ENCODE measurements at places on chromosomes 16 and 17.

- DNase-seq: peak; percentile 64
Observed at GRCh38 chr16:397135-397661, at the start of gene NME4. Gene NME4, plus strand, starts transcription at chr16:397199. Its CDS starts 24 bp downstream, at chr16:397223.

DNA sequence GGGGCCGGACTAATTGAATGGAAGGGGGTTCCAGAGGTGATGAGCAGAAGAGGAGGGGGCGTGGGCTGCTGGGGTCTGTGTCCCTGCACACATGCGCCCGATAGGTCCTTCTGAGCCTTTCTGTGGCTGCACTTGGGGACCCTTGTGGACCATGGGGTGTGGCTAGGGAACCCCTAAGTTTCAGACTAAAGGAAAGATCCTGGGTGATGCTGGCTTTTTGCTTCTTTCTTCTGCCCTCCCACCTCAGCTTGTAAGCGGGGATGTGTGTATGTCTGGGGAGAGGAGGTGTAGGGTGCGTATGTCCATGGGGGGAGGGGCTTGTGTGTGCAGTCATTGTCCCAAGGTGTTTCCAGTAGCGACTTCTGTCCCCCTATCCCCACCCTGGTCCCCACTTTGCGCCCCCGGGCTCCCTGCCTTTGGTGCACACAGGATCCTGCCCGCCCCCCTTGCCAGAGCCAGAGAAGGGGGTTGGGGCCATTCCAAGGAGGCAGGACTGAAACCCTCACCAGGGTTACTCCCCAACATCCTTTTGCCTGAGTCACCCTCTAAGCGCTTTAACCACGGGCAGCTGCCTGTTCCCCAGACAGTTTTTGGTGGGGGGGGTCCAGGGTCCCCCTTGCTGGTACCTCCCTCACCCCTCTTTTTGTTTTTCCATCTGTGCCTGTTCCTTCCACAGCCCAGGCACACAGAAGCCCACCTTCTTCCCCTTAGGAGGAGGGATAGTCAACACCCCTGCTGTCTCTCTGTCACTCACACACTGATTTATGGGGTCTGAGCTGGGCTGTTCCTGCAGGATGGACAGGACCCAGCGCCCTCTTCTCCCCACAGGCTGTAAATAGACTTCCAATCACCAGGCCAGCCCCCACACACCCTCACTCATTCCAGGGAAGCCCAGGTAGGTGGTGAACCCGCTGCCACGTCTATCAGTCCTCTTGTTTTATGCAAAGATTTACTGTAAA is 83.2 kb downstream of the ARHGAP23 start:
- no peak for DNase-seq

DNA sequence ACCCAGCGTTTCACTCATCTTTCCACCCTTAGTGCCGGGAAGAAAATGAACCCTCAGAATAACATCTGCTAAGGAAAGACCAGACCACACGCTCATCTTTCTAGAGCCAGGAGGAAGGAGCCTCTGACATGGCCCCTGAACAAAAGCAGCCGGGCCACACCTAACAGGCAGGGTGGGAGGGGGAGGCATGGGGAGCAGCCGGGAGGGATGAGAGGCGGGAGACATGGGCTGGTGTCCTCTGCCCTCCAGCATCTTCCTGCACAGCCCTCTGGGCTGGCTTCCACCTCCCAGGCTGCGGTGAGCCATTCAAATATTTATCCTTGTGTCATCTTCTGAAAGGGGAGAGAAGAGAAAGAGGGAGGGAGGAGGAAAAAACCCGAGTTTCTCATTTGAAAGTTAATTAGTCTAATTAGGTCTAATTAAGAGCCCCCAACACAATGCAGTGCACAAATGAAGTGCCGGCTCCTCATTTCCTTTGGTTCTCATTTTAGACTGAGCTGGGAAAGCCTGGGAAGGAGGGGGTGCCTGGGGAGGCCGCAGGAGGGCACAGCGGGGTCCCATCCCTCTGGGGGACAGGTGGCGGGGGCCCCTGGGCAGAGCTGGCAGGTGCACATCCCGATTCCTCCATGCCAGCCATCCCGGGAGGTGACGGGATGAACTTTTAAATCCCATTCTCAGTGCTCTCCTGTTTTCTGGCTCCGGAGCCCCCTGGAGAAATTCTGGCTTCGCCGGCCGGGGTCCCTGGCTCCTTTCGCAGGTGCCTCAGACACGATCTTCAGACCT is 90.5 kb downstream of the ENGASE start:
- no peak for DNase-seq

DNA sequence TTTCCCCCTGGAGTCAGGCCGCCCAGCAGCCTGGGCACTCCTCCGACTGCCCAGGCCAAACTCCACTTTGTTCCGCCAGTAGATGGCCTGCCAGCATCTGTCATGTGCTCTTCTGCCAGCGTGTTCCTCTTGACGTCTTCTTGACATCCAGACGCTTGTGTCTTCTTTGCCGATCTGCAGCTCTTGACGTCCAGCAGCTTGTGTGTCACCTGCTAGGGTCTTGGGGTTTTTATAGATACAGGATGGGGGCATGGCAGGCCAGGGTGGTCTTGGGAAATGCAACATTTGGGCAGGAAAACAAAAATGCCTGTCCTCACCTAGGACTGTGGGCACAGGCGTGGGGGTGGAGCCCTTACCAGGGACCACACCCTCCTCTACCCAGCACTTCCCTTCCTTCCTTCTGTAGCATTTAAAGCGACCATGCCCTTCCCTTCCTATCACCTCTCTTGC is 88.7 kb downstream of the BMERB1 start:
- DNase-seq: no peak

DNA sequence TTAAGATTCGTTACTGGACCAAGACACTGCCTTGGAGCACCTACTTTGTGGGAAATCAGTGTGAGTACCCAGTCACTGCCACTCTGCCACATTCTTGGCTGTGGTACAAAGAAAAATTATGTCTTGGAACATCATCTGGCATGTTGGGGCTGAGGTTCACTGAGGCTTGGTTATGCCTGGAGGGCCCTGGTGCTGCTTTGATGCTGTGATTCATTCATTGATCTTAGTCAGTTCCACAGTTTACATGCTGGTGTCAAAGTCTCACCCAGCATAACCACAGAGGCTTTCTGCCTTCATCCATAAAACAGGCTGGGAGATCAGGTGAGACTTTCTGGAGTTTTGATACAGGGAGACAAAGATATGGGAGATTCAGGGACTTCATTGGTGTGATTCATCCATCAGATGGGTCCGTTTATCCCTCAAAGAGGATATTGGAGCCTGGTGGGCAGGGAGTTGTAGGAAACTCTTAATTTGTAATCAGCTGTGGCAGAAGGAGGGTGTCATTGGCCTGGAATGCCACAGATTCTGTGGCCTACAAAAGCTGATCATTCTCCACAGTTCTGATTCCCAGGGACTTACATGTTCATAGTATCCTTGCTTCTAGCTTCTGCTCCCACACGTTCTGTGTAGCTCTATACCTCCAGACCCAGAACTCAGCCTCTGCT is 322.5 kb downstream of the PMP22 start:
- DNase-seq: no peak

GRCh38 chr16:11585460-11586377 is 1.0 kb downstream of the LITAF start:
- peak; percentile 60 for DNase-seq

Data from NAMALWA (cell line).